ENCODE measurements at places on chromosomes 13 and 19. TPM values are rescaled to one million over a fixed set of nuclear protein-coding genes. Genes with fewer than 3 reads are reported as not detected.

- DNase-seq = peak; percentile 6
These were observed 192.8 kb upstream of the TSC22D1 start for GRCh38 chr13:44768775-44769581.

- DNase-seq = no peak
These were observed 40.0 kb upstream of the F7 start for GRCh38 chr13:113065406-113066141.

DNA sequence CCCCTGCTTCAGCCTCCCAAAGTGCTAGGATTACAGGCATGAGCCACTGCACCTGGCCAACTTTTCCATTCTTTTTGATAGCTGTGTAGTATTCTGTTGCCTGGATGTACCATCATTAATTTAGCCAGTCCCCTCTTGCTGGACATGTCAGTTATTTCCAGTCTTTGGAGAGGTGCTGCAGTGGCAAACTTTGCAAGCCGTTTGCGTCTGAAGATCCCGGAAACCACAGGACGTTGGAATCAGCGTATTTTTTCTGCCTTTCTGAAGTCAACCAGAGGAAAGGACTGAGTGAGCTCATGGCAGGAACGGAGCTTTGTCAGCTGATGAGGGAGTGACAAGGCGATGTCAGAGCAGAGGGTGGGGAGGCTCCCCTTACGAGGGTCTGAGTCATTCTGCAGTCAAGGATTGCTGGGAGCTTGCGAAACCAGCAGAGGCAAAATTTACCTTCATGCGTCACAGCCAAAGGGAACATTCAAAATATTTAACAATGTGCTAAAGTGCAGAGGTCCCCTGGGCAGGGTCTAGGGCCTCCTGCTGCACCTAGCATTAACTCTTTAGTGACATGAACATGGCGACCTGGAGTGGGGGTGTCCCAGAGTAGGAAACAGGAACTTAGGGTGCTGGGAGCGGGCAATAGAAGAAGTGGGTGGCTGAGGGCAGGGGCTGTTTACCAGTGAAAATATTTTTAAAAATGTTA, 5.6 kb downstream of the C5AR1 start:
- DNase-seq = no peak

GRCh38 chr19:40592170-40592569, 9.0 kb upstream of the LTBP4 start:
- DNase-seq = peak; percentile 24

Gene ZNF563
- 4.0 TPM for polyA plus RNA-seq

- DNase-seq = no peak
These were observed 135.0 kb downstream of the KDM4B start for GRCh38 chr19:5103812-5104410.

Gene FPR1
- not detected for polyA plus RNA-seq

All from CD4-positive, CD25-positive, alpha-beta regulatory T cell (primary cell).